ENCODE measurements at places on chromosomes 3 and 15.

- DNase-seq = no peak
Observed at GRCh38 chr3:152321200-152321954, 52.6 kb downstream of the MBNL1 start.

DNA sequence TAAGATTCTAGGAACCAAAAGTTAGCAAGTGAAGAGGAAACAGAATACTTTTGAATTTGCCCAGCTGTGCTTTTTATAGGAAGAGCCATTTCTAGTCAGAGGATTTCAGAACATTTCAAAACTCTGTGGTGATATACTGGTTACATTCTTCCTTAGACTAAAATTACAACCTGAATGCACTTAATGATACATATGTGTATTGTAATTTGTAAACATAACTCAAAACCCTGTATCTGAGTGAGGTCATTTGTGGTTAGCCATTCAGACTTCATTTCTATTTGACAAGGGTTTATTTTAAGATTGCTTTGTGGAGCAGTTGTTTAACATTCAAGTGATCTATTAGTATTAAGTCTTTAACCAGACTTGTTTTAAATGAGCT is 59.4 kb upstream of the TRIM71 start:
- no peak for DNase-seq

- no peak for DNase-seq
Observed at GRCh38 chr3:184500344-184500923, 61.2 kb upstream of the EPHB3 start.

GRCh38 chr3:101017017-101017416 is 23.8 kb upstream of the ABI3BP start:
- no peak for DNase-seq

DNA sequence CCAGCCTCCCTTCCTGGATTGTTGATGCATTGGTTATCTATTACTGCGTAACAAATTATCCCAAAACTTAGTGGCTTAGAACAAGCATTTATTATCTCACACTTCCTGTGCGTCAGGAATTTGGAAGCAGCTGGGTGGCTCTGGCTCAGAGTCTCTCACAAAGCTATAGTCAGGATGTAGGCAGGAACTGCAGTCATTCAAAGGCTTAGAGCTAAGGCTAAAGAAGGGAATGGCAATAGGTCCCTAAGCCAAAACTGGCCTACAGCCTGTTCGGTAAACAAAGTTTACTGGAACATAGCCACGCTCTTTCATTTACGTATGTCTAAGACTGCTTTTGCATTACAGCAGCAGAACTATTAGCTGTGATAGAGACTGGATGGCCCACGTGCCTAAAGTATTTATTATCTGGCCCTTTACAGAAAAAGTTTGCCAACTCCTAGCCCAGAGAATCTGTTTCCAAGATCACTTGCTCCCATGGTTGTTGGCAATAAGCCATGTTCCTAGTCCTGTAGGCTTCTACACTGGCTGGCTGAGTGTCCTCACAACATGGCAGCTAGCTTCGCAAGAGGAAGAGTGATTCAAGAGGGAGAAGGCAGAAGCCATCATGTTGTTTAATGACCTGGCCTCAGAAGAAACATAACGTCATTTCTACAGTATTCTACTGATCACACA is 132.4 kb downstream of the SNRK start:
- DNase-seq = no peak

GRCh38 chr3:64121750-64122311 is 98.5 kb upstream of the PSMD6 start:
- no peak for DNase-seq

- no peak for DNase-seq
Observed at GRCh38 chr3:4643904-4644547, 150.9 kb downstream of the ITPR1 start.

DNA sequence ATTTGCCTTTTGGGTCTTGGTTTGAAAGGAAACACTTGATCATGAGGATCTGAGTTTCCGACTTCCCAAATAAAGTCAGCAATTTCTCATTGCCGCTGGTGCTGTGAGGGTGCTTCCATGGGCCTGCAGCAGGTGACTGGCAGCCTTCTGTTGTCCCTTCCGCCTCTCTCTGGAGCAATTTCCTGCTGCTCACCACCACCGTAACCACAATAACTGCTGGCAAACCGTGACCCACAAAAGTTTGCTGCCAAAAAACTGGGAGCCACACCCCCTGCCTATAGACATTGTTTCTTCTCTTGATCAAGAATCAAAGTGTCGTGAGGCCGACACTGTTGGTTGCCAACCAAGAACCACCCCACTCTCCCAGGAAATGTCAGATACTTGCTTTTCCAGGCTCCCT is 164.0 kb downstream of the NR2F2 start:
- no peak for DNase-seq

- peak; percentile 32 for DNase-seq
Observed at GRCh38 chr3:108124337-108125152, 33.7 kb upstream of the CD47 start.

DNA sequence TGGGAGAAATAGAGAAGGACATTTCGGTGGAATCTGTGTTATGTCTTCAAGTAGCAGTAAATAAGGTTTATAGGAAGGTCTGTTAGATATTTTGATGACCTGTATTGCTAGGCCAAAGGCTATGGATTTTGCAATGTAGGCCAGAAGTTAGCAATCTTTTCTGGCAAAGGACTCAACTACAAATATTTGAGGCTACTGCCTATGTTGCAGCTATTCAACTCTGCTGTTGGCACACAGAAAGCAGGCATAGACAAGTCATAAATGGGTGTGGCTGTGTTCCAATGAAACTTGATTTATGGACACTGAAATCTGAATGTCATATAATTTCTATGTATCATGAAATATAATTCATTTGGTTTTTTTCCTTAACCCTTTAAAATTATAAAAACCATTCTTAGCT is 438.7 kb upstream of the C2CD4B start:
- DNase-seq = no peak

- no peak for DNase-seq
Observed at GRCh38 chr3:127629467-127630403, 750 bp downstream of the PODXL2 start.

GRCh38 chr3:148998715-148999423 is 7.5 kb downstream of the GYG1 start:
- DNase-seq = no peak

- no peak for DNase-seq
Observed at GRCh38 chr3:124834723-124835718, 52.1 kb downstream of the ITGB5 start.

DNA sequence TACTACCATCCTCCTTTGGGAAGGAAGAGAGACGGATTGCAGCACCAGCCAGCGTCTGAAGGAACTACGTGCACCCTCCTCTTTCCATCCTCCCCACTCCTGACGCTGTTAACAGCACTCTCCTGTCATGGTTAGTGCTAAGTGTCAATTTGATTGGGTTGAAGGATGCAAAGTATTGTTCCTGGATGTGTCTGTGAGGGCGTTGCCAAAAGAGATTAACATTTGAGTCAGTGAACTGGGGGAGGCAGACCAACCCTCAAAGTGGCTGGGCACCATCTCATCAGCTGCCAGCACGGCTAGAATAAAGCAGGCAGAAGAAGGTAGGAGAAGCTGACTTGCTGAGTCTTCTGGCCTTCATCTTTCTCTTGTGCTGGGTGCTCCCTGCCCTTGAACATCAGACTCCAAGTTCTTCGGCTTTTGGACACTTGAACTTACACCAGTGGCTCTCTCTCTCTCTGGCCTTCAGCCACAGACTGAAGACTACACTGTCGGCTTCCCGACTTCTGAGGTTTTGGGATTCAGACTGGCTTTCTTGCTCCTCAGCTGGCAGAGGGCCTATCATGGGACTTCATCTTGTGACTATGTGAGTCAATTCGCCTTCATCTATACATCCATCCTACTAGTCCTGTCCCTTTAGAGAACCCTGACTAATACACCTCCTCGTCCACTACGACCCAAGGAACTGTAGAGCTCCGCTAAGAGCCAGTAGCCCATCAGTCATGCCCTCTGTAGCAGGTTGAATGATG is 128.2 kb upstream of the HES1 start:
- no peak for DNase-seq

DNA sequence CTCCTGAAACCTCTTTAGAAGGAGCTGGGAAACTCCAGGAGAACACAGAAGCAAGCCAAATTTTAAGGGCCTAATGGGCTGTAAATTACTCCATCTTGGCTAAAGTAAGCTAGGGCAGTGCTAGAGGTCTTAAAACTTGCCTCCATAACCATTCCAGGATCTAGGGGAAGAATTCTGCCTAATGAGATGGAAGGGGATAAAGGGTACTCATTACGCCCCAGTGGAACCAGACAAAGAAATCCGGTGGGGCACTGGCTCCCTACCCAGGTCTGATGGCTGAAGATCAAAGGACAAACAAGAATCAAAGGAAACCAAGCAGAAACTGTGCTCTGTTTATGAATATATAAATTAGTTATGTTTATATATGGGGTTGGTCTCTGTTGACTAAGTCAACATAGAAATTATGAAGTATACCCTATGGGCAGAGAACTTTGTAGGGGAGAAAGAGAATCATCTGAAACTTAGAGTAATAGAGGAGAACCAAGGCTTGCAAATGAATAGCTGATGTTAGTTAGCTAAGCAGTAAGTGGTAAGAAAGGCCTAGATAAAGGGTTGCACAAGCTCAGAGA is 57.8 kb downstream of the NCEH1 start:
- no peak for DNase-seq

GRCh38 chr15:43915631-43916325 is 89.0 kb downstream of the WDR76 start:
- DNase-seq = no peak

GRCh38 chr15:91556926-91557325 is 296.6 kb upstream of the SLCO3A1 start:
- DNase-seq = no peak

DNA sequence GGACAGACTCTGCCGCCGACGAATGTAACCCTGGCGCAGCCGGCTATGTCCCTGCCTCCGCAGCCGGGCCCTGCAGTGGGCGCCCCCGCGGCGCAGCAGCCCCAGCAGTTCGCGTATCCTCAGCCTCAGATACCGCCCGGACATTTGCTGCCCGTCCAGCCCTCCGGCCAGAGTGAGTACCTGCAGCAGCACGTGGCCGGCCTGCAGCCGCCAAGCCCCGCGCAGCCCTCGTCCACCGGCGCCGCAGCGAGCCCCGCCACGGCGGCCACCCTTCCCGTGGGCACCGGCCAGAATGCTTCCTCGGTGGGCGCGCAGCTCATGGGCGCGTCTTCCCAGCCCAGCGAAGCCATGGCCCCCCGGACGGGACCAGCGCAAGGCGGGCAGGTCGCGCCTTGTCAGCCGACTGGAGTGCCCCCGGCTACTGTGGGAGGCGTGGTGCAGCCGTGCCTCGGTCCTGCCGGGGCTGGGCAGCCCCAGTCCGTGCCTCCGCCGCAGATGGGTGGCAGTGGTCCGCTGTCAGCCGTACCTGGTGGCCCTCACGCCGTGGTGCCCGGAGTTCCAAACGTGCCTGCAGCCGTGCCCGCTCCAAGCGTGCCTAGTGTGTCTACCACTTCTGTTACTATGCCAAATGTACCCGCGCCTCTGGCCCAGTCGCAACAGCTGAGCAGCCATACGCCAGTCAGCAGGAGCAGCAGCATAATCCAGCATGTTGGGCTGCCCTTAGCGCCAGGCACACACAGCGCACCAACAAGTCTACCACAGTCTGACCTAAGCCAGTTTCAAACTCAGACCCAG is 2.4 kb downstream of the TSC22D2 start:
- peak; percentile 3 for DNase-seq

GRCh38 chr3:114615523-114616085 is 321.8 kb downstream of the TIGIT start:
- DNase-seq = no peak

- no peak for DNase-seq
Observed at GRCh38 chr15:27433604-27434003, 462.6 kb downstream of the GABRG3 start.

- DNase-seq = no peak
Observed at GRCh38 chr15:51160484-51160883, 65.8 kb upstream of the TNFAIP8L3 start.

- no peak for DNase-seq
Observed at GRCh38 chr3:135426508-135426907, 539.0 kb upstream of the PPP2R3A start.

DNA sequence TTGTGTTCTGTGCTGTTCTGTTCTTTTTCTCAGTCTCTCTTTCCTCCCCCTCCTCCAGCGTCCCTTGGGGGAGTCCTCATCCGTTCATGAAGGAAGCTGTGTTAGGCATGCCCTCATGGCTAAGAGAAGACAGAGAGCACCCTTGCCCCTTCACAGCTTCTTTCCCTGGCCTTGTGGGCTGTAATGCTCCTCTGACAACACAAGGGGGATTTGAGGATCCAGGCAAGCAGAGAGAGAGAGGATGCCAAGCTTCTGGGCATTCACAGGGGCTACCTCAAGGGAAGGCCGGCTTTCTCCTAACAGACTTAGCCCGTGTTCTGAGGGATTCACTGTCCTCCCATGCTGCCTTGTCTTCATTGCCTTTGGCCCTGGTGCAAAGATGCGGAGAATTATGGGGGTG is 389.5 kb downstream of the LRTM1 start:
- DNase-seq = no peak

DNA sequence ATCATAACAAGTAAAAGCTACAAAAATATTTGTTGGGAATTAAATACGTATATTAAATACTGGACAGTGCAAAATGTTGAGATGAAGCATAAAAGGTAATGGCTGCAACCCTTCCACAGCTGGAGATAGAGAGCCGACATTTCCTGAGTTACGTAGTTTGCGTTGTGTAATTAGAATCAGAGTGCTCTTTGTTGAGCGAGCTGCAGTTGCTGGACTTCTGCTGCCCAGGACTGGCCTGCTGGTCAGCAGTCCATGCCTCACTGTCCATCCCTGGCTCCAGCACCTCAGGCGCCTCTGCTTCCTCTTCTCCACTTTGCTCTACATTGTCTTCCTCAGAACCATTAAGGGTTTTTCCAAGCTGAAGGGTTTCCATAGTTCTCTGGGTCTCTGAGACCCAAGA is 28.4 kb upstream of the SHC4 start:
- no peak for DNase-seq

GRCh38 chr3:23490459-23490858 is 287.3 kb downstream of the UBE2E2 start:
- DNase-seq = no peak

- no peak for DNase-seq
Observed at GRCh38 chr3:129020691-129021090, 19.6 kb downstream of the EFCC1 start.

Measured in effector CD8-positive, alpha-beta T cell (primary cell).